ENCODE measurements at places on chromosomes 7 and 10. TPM values are rescaled to one million over a fixed set of nuclear protein-coding genes. Genes with fewer than 3 reads are reported as not detected.
A peak's percentile ranks its signal among the peaks of the same experiment; 100 is the strongest.

- H3K36me3 ChIP-seq: no peaks in the 10 kb centered on the region
- H3K4me1 ChIP-seq: no peaks in the 10 kb centered on the region
- no peaks in the 10 kb centered on the region for H3K27me3 ChIP-seq
- peak; percentile 53 for DNase-seq
- H3K27ac ChIP-seq: peak overlapping the region; percentile 8
These were observed 16.2 kb upstream of the ZFAND2A start for GRCh38 chr7:1175967-1176851.

DNA sequence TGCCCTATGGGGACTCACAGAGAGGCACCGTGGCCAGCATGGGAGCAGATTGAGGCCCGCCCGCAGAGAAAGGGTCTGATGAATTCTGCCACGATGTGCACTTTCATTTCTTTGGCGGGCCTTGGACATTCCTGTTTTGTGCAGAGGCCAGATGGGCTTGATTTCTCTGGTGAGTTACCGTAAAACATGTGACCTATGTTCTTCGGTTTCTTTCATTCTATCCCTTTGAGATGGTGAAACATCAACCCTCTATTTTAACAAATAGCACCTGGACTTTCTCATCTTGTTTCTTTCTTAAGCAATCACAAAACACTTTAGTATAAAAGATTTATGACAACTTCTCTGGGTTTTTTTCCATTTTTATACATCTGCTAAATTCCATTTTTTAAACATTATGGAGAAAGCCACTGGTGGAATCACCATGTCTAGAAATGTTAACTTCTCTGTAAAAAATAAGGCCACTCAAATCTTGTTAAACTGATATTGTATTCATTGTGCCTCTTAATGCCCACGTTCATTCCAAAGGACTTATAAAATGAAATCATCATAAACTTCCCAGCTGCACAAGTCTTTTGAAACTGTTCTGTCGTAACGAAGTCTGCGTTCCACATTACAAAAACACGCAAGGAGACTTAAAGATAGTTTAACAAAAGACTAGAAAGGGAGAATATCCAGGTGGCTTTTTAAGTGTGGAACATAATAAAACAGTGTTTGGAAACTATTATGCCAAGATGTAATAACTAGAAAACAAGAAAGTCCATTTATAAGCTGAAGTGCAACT lies 21.4 kb upstream of the ODAD2 start:
- H3K4me3 ChIP-seq: no peak overlapping the region
- H3K36me3 ChIP-seq: no peaks in the 10 kb centered on the region
- no peak overlapping the region for H3K27ac ChIP-seq
- no peaks in the 10 kb centered on the region for H3K27me3 ChIP-seq

DNA sequence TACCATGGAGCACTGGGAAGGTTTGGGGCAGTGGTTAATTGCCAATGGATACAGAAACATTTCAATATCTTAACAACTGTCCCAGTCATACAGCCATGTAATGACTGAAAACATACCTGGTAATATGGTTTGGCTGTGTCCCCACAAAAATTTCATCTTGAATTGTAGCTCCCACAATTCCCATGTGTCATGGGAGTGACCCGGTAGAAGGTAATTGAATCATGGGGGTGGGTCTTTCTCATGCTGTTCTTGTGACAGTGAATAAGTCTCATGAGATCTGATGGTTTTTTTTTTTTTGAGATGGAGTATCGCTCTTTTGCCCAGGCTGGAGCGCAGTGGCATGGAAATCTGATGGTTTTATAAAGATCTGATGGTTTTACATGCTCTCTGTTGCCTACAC lies 284.4 kb downstream of the TCF7L2 start:
- no peak overlapping the region for H3K4me3 ChIP-seq
- DNase-seq: no peak
- H3K36me3 ChIP-seq: no peaks in the 10 kb centered on the region
- no peaks in the 10 kb centered on the region for H3K27me3 ChIP-seq
- no peaks in the 10 kb centered on the region for H3K4me1 ChIP-seq
- H3K27ac ChIP-seq: no peak overlapping the region

GRCh38 chr7:39950473-39951225 lies 593 bp downstream of the CDK13 start:
- H3K4me3 ChIP-seq: peak overlapping the region; percentile 88
- H3K36me3 ChIP-seq: no peaks in the 10 kb centered on the region
- H3K27ac ChIP-seq: peak overlapping the region; percentile 97
- no peaks in the 10 kb centered on the region for H3K27me3 ChIP-seq
- peaks cover 5% of the 10 kb centered on the region for H3K4me1 ChIP-seq

- H3K36me3 ChIP-seq: no peaks in the 10 kb centered on the region
- H3K27me3 ChIP-seq: no peaks in the 10 kb centered on the region
- no peak overlapping the region for H3K27ac ChIP-seq
- H3K4me3 ChIP-seq: no peak overlapping the region
- DNase-seq: peak; percentile 94
These were observed 279.5 kb upstream of the AKR1E2 start for GRCh38 chr10:4546500-4546899.

- peak overlapping the region; percentile 85 for H3K4me3 ChIP-seq
- peak overlapping the region; percentile 94 for H3K27ac ChIP-seq
- H3K4me1 ChIP-seq: peaks cover 5% of the 10 kb centered on the region
- H3K36me3 ChIP-seq: peaks cover 3% of the 10 kb centered on the region
These were observed 580 bp downstream of the MRPS16 start for GRCh38 chr10:73251683-73252444.

- H3K4me3 ChIP-seq: no peak overlapping the region
- no peaks in the 10 kb centered on the region for H3K36me3 ChIP-seq
- no peak overlapping the region for H3K27ac ChIP-seq
- DNase-seq: no peak
- H3K27me3 ChIP-seq: no peaks in the 10 kb centered on the region
These were observed 531.6 kb upstream of the IGFBP3 start for GRCh38 chr7:46452561-46453135.

DNA sequence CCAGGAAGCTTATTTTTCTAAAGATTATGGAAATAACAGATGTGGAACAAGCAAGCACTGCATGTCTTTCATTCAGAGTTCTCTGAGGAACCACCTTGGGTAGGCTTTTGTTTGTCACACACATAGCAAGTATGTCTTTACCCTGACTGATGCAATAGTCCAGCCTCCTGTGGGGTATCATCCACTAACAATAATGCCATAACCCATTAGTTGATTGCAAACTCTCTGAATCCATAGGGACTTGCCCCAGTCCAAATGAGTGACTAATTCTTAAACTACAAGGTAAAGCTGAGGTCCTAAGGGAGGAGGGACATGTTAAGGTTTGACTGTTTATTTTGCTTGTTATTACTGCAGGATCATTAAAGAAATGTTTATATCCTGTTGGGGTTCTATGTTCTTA lies 151.4 kb upstream of the PRPS1L1 start:
- H3K27ac ChIP-seq: no peak overlapping the region
- no peaks in the 10 kb centered on the region for H3K4me1 ChIP-seq
- H3K36me3 ChIP-seq: no peaks in the 10 kb centered on the region

- no peaks in the 10 kb centered on the region for H3K36me3 ChIP-seq
- no peak for DNase-seq
- no peak overlapping the region for H3K4me3 ChIP-seq
- no peak overlapping the region for H3K27ac ChIP-seq
- H3K27me3 ChIP-seq: no peaks in the 10 kb centered on the region
- no peaks in the 10 kb centered on the region for H3K4me1 ChIP-seq
These were observed 96.5 kb upstream of the NPS start for GRCh38 chr10:127452568-127452967.

DNA sequence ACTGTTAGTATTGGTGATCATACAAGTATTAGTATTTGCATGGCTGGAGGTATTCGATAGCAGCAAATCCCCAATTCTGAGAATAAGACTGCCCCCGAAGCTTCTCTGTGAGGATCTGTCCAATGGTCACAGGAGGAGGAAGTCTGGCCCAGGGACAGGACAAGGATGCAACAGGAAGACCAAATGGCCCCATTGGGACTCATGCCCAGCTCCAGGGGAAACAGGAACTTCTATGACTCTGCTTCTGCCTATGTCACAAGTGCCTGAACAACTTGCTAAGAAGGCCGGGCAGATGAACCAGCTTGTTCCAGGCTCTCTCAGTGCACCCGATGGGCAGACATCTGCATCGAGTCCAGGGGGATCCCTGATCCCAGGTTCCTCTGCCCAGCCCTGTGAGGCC lies 172.0 kb upstream of the GRB10 start:
- H3K27me3 ChIP-seq: no peaks in the 10 kb centered on the region
- H3K4me3 ChIP-seq: no peak overlapping the region
- no peak for DNase-seq
- H3K4me1 ChIP-seq: no peaks in the 10 kb centered on the region
- no peak overlapping the region for H3K27ac ChIP-seq

Gene BHLHA15
- total RNA-seq: 0.33 TPM

Gene TMEM229A
- total RNA-seq: not detected

Gene CTBP2
- 73.3 TPM for total RNA-seq

Gene ACSL5
- total RNA-seq: 1.7 TPM

Gene GHRHR
- not detected for total RNA-seq

Gene OR2A7
- 0.50 TPM for total RNA-seq

Data from fibroblast of lung (primary cell).